ENCODE measurements at places on chromosomes 4 and X.

- no peak overlapping the region for H3K27ac ChIP-seq
- no peak for DNase-seq
- H3K4me3 ChIP-seq, result no peak overlapping the region
- H3K36me3 ChIP-seq, result peaks cover 20% of the 10 kb centered on the region
Observed at GRCh38 chr4:16513876-16514275, 287.6 kb upstream of the TAPT1 start.

- peaks cover 84% of the 10 kb centered on the region for H3K36me3 ChIP-seq
- no peaks in the 10 kb centered on the region for H3K4me1 ChIP-seq
- DNase-seq, result no peak
- H3K4me3 ChIP-seq, result no peak overlapping the region
- no peak overlapping the region for H3K27ac ChIP-seq
Observed at GRCh38 chr4:106160560-106160959, 155.4 kb downstream of the TBCK start.

- peaks cover 42% of the 10 kb centered on the region for H3K4me1 ChIP-seq
- DNase-seq, result no peak
- H3K27ac ChIP-seq, result no peak overlapping the region
- H3K36me3 ChIP-seq, result peaks cover 42% of the 10 kb centered on the region
- no peaks in the 10 kb centered on the region for H3K27me3 ChIP-seq
Observed at GRCh38 chr4:77073106-77073809, 2.5 kb downstream of the CCNI start.

DNA sequence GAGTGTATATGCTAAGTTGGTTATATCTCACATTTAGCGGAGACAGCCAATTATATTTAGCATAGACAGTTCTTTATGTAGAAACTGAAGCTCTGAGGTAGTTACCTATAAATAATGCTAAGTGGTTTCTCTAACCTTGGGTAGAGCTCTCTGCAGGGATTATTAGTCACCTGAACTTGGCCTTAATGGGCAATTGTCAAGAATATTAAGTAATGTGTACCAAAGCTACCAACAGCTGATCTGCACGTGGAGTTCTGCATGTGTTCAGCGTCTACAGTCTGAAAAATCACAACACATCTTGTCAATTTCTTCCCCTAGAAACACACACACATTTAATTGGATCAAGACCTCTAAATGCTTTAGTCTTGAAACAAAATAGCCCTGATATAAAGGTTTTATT, 740.6 kb upstream of the FAM241A start:
- H3K4me3 ChIP-seq, result no peak overlapping the region
- no peak overlapping the region for H3K27ac ChIP-seq
- no peak for DNase-seq
- H3K36me3 ChIP-seq, result no peaks in the 10 kb centered on the region
- H3K27me3 ChIP-seq, result peaks cover 6% of the 10 kb centered on the region

GRCh38 chr4:174591243-174592021, 69.1 kb upstream of the HPGD start:
- no peak overlapping the region for H3K27ac ChIP-seq
- no peak for DNase-seq

Measured in nephron progenitor cell (in vitro differentiated cells).